ENCODE measurements at places on chromosomes 5 and 9.

- DNase-seq: peak; percentile 92
Measured at GRCh38 chr5:56440871-56441740, 208.0 kb upstream of the ANKRD55 start.

- peak; percentile 88 for DNase-seq
Measured at GRCh38 chr9:113621309-113621791, 157.8 kb downstream of the RGS3 start.

DNA sequence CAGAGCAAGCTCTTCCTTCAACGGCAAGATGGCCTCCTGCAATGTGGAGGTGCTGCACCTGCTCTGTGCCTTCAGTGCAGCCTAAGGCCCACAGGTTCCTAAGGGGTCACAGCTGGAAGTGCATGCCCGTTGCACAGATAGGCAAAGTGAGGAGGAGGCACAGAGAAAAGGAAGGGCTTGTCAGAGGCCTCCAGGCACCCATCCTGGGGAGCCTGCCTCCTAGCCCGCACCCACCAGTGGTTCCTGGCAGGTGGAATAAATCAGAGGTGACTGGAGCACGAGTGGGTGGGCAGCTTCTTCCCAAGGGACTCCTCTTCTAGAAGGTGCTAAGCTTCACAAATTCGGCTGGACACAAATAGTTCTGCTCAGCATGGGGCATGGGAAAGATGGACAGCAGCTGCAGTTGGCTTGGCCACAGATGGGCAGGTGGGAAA, 52.8 kb upstream of the STXBP1 start:
- no peak for DNase-seq

DNA sequence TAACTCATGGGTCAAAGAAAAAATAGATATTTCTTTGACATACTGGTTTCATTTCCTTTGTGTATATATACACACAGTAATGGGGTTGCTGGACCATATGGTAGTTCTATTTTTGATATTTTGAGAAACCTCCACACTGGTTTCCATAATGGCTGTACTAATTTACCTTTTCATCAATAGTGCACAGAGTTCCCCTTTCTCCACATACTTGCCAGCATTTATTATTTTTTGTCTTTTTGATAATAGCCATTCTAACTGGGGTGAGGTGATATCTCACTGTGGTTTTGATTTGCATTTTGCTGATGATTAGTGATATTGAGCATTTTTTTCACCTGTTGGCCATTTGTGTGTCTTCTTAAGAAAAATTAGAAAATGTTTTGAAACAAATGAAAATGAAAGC, 78.4 kb upstream of the CKMT2 start:
- DNase-seq: no peak

DNA sequence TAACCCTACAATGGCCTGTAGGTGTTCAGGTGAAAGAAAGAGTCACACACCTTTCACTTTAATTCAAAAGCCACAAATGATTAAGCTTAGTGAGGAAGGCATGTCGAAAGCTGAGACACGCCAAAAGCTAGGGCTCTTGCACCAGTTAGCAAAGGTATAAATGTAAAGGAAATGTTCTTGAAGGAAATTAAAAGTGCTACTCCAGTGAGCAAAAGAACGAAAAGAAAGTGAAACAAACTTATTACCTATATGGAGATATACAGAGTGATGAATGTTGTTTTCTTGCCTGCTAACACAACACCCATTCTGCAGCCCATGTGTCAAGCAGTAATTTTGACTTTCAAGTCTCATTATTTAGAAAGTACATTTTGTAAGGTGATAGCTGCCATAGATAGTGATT, 254.2 kb upstream of the SLC24A2 start:
- no peak for DNase-seq

GRCh38 chr5:132237141-132237540, 9.5 kb upstream of the P4HA2 start:
- DNase-seq: no peak

DNA sequence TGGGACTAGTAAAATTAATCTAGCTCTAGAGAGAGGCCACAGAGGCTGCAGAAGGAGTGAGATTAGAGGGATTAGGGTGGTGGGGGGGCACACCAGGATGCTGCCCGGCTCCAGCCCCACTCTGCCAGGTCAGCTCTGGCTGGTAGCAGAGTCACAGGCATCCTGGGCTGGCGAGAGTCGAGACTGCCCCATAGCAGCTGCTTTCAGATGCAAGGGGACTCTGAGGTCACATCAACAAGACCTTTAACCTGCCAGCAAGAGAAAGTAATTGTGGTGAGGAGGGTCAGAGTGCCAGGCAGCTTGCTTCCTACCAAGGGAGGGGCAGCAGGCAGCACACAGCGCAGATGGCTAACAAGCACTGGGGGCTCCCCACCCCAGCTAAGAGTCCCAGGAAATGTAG, 7.5 kb downstream of the EPB41L4B start:
- no peak for DNase-seq

DNA sequence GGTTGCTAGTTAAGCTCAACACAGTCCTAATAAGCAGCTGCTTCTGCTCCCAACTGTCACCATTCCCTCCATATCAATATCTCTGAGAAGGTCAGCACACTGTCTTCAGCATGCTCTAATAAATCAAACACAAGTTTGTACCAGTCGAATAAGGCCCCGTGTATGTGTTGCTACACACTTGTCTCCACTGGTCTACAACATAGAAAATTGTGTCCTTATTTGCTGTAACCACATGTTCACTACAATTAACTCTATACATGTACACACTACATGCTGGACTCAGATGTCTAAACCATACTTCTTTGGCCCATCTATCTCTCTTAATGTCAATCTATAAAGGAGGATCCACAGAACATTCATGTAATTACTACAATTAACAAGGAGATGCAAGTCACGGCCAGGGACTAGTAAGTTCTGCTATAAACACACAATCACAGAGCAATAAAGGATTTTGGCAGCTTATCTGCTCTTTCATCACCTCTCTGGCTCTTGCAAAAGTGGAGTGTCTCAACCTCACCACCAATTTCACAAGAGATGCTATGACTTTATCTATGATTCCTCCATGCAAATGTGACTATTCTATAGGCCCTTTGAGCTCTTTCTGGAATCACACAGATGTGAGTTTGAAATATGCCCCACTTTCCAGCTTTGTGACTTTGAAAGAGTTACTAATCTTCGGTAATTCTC, 143.9 kb downstream of the SEMA5A start:
- peak; percentile 37 for DNase-seq

- DNase-seq: no peak
Measured at GRCh38 chr5:62326302-62326701, 20.3 kb downstream of the KIF2A start.

DNA sequence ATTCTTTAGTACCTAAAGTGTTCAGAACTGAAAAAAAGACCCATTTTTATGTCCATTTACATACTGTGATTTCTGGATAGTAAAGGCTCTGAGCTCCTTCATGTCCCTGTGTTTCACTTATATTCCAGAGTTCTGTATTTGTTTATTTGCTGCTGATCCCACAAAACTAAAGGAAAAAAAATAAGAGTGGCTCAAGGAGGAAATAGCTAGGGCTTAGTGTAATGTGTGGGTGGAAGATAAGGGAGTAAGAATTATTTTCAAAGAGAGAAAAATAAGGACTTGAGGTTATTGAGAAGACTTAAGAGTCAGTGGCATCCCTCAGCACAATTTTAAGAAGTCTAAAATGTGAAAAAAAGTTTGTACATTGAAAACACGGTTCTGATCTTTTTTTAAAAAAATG, 46.0 kb downstream of the ENTREP1 start:
- DNase-seq: no peak

- no peak for DNase-seq
Measured at GRCh38 chr5:83011985-83012384, 65.2 kb downstream of the TMEM167A start.

DNA sequence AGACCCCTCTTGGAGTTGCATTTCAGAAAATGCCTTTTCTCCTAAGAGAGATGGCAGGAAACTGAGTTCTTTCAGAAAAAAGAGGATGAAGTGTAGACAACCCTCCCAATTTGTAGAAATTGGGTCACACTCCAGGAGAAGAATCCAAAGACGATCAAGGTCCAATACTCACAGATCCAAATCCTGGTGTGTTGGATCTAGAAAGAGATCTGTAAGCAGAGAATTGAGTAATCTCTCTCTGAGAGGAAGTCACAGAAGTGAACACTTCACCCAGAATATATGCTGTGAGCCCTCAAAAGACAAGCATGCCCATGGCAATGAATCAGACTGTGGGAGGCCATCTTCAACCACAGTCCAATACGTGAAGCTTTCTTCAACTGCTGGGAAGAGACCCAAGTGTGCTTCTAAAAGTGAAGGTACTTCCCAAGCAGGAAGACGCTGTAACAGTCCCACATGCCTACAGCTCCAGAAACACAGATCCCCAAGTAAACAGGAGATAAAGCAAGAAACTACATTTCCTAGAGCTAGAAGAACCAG, 182.7 kb downstream of the SMC2 start:
- DNase-seq: peak; percentile 34
